Stimulated activated CD8-positive, alpha-beta memory T cell treated with anti-CD3 and anti-CD28 coated beads, Interleukin-4, amount 100 ng/mL, for 4 hours (primary cell): ENCODE measurements at places on chromosomes 6 and 20.
A peak's percentile ranks its signal among the peaks of the same experiment; 100 is the strongest.

DNA sequence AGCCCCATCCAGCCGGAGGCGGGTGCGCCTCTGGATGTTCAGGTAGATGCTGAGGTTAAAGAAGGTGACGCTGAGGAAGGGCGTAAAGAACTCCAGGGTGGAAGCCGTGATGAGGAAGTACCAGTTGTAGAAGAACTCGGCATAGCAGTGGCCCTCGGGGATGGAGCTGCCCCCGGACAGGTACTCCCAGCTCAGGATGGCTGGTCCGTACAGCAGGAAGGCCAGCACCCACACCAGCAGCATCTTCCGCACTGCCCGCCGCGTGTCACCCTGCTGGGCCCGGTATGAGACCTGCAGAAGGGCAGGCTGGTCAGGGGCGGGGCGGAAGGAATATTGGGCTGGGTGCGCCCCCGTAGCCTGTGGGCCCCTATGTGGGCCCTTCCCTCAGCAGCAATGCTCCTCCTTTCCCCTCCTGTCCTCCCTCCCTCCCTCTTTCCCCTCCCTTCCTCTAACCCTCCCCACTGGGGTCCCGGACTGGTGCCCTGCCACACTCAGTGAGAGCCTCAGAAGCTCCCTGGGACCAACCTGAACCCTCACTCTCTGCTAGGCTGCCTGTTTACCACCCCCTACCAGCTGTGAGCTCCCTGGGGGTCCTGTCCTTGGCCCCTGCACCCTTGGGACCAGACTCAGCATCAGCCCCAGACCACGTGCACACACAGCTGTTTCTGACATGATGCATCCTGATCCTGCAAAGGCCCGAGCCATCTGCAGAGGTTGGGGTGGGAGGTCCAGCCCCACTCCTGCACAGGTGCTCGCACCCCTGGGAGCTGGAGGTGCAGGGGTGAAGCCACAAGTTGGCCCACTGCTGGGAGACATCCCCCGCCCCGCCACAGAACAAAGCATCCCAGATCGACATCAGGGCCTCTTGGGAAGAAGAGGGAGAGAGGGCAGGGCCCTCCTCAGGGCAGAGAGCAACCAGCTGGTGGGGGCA, 3.2 kb downstream of the HRH3 start:
- no peak for DNase-seq

- DNase-seq = no peak
Observed at GRCh38 chr20:11380283-11380682, 537.4 kb upstream of the BTBD3 start.

DNA sequence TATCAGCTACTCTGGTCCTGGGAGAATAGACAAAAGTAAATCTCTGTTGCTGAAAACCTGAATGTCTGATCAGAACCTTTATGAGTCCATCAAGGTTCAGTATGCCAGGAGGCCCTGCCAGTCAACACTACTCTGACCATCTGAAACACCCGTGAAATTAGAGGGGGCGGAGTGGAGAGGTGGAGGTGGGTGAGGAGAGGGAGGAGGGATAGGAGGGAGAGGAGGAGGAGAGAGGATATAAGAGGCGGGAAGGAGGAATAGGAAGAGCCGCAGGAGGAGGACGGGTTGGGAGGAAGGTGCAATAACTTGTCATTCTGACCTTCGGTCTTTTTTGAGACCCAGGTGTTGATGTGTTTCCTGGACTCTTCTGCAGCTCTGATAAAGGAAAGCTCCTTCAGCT, 8.0 kb downstream of the SERPINB9 start:
- DNase-seq = no peak

GRCh38 chr6:132972971-132973370, 158.6 kb downstream of the RPS12 start:
- DNase-seq = no peak

GRCh38 chr6:160088069-160088783, 33.4 kb upstream of the SLC22A1 start:
- DNase-seq = no peak

DNA sequence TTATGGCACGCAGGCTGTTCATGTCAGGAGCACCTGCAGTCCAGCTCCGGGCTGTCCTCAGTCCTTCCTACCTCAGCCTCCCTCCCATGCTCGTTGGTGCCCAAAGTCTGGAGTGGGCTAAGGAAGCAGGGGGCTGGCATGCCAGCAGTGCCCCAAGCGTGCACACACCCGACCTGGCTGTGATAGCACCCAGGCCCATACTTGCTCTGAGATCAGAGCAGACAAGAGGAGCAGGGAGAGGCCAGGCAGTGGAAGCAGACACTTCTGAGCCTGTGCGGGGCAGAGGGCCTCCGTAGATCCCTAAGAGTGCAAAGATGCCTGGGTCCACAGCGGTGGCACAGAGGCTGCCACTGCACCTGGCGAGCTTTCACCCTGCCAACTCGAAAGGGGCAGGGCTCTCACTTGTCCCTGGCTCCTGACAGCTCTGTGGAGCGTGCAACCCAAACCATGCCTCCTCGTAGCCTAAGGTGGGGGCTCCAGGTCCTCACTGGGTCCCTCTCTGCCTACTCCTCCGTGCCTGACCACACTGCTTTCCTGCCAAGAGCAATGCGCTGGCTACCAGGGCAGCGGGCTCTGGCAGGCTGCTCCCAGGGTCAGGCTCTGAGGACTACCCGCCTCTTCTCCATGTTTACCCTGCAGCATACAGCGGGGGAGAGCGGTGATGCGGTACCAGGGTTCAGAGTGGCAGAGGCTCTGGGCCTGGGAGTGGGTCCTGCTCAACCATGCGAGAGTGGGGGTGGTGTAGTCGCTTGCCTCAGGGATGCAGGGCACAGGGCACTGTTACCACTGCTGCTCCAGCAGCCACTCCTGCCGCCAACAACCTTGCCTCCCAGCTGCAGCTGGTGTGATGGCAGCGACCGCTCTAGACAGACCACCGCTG, 59.5 kb downstream of the MANEA start:
- no peak for DNase-seq

GRCh38 chr6:19988555-19988954, 151.4 kb downstream of the ID4 start:
- DNase-seq = no peak

DNA sequence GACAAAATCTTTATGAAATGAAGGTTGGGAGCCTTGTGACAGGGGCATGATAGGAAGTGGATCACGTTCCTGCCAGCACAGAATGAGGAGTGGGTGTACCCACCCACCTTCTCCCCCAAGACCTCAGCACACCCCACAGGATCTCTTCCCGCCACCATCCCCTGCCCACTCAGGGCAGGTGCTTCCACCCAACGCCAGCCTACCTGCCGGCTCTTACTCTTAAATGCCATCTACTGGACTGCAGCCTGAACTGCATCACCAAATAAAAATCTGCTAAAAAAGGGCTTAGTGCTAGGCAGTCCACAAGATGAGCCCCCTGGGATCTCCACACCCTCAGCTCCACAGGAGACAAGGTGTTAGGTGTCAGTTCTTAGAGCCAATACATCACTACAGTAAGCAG, 20.6 kb downstream of the DTNBP1 start:
- DNase-seq = no peak

GRCh38 chr6:158837684-158838625, 18.8 kb upstream of the EZR start:
- no peak for DNase-seq

GRCh38 chr6:116369540-116369939, 1.2 kb upstream of the DSE start:
- no peak for DNase-seq

DNA sequence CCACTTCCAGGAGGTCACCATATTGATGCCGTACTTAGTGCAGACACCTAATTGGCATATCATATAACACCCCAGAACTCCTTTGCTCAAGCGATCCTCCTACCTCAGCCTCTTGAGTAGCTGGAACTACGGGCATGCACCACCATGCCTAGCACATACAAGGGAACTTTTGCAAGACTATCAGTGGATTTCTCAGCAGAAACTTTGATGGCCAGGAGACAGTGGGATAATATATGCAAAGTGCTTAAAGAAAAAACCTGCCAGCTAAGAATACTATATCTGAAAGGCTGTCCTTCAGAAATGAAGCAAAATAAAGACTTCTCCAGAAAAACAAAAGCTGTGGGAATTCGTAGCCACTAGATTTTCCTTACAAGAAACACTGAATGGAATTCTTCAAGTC, 387.1 kb downstream of the DHX35 start:
- DNase-seq = no peak

DNA sequence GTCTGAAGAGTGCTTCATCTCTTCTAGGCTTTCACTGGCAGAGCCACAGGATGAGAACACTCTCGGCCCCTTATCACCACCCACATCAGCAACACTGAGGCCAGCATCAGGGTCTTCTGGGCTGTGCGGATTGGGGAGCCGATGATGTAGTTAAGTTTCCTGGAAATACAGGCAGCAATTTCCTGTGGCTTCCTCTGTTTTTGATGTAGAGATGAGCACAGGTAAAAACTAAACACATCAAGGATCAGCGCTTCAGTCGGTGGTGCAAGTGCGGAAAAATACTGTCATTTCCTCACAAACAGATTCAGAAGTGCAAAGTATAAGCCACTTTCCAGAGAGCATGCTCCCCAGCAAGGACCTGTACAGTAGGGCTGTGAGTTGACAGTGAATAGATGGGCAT, 62.6 kb downstream of the BACH2 start:
- DNase-seq = peak; percentile 61

DNA sequence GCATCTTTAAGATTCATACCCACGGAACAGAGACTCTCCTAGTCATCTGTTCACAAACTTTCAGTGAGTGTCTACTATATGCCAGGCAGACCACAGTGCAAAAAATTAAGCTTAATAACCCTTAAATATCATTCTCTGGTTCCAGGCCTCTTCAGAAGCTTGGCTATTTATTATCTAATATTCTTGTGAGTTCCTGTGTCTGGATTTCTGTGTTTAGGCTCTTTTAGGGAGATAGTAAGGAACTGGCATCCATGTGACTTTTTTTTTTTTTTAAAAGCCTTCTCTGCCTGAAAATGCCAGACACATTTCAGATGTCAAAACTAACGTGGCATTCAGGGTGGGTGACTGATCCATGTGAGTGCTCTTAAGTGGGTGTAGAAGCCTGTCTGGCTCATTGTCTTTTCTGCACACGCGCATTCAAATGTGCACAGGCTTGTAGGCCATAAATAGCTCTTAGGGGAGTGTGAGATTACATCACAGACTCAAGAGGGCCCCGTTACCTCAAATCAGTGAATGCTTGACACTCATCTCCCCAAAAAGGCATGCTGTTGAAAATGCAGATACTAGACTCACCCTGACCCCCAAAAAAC, 141.9 kb downstream of the GMPR start:
- no peak for DNase-seq

DNA sequence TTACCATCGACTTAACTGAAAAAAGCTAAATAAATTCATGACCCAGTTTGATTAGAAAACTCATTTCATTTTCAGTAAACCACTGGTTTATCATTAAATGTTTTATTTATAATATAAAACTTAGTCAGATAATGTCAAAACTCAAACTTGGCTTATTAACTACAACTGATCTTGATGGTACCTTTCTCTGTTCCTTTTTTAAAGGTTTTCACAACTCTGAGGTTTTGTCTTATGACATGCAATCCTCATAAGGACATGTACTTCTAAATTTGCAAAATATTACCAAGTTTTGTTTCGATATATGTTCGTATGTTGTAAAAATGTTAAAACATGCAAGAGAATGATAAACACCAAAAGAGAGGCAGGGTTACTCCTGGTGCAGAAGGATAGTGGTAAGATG, 82.5 kb upstream of the PDE10A start:
- no peak for DNase-seq

DNA sequence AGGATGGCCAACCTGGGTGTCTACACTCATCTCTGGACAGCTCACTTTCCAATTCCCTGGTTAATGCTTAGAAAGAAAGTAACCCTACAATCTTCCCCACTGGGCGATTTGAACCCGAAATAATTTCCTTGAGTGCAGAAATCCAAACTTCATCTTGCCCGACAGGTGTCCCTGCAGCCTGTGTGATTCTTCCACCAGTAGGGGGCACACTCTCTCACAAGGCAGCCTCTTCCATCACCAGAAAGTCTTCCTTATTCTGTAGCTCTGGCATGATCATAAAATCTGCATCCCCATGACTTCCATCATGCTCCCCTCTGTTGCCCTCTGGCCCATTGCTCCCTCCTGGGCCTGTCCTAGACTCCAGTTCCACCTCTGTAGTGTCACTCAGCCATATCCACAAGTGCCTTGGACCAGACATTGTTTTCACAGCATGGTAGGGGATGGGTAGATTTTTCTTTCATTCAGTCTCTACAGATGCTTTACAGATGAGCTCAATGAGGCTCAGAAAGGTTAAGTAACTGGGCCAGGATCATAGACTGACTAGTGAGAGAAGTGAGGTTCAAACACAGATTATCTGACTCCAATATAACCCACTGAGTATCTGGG, 170.4 kb upstream of the SPTLC3 start:
- no peak for DNase-seq

DNA sequence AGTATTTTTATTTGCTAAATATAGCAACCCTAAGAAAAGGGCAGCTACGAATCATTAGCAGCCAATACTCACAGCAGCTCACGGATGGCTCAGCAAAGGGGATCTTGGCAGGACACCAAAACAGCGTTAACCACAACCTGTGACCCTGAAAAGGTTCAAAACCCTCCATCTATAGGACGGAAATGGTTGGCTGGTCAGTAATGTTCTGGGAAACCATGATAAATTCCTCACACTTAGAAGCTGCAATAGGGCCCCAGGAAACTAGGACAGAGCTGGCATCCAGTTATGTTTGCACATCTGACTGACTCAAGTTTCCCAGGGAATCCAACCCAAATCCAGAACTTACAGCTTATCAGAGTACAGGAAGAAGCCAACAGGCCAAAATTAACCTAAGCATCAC, 30.9 kb upstream of the PTPRT start:
- DNase-seq = no peak

- DNase-seq = no peak
Observed at GRCh38 chr6:109039795-109040194, 54.9 kb downstream of the SESN1 start.

DNA sequence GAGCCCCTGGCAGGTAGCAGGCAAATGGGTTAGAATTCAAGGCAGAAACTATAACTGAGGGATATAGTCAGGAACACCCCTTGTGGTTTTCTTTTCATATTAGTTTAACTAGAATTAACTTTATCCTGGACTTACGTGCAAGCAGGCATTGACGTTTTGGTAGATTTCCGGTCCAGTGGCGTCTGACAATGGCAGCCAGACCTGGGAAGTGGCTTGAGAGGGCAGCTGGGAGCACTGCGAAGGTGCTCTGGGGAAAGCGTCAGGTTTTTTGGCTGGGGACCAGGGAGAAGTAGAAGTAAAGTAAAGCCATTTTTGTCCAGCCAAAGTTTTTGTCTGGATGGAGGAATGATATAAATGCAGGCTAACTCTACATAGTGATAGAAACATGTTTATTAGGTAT, 8.4 kb upstream of the ACSS1 start:
- no peak for DNase-seq

- no peak for DNase-seq
Observed at GRCh38 chr20:40477805-40478204, 211.2 kb downstream of the MAFB start.
